ENCODE measurements at places on chromosomes 1 and 21. TPM values are rescaled to one million over a fixed set of nuclear protein-coding genes. Genes with fewer than 3 reads are reported as not detected.

The LCE1D gene
- polyA plus RNA-seq: not detected

The SELE gene
- 0.82 TPM for polyA plus RNA-seq

The GUCA2A gene
- not detected for polyA plus RNA-seq

The TSPEAR gene
- polyA plus RNA-seq: 0.57 TPM

The PDC gene
- 0.36 TPM for polyA plus RNA-seq

The ODF2L gene
- polyA plus RNA-seq: 39.9 TPM

- no peak for DNase-seq
Observed at GRCh38 chr1:27417713-27418112, 25.3 kb downstream of the GPR3 start.

- no peak for DNase-seq
Observed at GRCh38 chr1:65231718-65232330, 77.5 kb upstream of the DNAJC6 start.

- DNase-seq: no peak
Observed at GRCh38 chr1:9657521-9658032, 6.0 kb downstream of the PIK3CD start.

DNA sequence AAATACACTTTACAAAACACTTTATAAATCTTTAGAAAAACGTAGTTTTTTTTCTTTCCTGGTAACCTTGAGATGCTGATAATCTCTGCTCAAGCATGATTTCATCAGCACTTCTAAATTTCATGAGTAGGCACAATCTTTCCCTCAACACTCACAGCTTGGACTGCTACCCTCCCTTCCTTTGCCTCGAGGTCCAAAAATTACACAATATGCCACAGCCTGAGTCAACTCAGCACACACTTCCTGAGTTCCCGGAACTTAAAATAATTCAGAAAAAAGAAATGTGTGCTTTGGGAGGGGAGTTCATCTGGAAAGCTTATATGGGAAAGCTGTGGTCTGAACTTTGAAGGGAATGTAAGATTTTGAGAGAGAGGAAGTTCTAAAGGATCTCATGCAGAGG lies 5.9 kb downstream of the CLCA2 start:
- DNase-seq: no peak

GRCh38 chr1:201259476-201260235 lies 23.6 kb upstream of the PKP1 start:
- no peak for DNase-seq

DNA sequence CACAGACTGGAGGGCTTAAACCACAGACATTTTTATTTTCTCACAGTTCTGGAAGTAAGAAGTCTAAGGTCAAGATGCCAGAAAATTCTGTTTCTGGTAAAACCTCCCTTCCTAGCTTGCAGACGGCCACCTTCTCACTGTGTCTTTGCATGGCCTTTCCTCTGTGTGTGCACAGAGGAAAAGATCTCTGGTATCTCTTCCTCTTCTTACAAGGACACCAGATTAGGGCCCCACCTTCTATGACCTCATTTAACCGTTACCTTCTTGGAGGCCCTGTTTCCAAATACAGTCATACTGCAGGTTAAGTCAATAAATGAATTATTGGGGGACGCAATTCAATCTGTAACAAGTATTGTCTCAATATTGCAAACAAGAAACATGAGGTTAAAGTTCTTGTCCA lies 63.0 kb upstream of the PRDX6 start:
- no peak for DNase-seq

- no peak for DNase-seq
Observed at GRCh38 chr1:112614460-112615065, 4.4 kb downstream of the ST7L start.

- DNase-seq: no peak
Observed at GRCh38 chr1:162851341-162851740, 9.6 kb downstream of the CCDC190 start.

DNA sequence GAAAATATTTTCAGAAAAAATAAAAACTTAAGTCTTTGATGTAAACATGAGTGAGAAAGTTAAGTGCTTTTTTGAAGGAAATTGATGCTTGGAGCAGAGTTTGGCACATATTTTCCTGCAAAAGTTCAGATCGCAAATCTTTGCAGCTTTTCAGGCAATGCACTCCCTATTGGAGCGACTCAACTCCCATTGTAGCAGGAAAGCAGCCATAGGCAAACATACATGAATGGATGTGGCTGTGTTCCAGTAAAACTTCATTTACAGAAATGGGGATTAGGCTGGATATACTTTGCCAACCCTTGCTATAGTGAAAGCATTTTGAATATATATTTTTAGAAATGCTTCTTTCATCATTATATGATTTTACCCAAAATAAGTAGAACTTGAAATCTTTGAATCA lies 8.1 kb downstream of the AGL start:
- DNase-seq: no peak

- no peak for DNase-seq
Observed at GRCh38 chr21:31688603-31689368, 29.3 kb downstream of the SOD1 start.

DNA sequence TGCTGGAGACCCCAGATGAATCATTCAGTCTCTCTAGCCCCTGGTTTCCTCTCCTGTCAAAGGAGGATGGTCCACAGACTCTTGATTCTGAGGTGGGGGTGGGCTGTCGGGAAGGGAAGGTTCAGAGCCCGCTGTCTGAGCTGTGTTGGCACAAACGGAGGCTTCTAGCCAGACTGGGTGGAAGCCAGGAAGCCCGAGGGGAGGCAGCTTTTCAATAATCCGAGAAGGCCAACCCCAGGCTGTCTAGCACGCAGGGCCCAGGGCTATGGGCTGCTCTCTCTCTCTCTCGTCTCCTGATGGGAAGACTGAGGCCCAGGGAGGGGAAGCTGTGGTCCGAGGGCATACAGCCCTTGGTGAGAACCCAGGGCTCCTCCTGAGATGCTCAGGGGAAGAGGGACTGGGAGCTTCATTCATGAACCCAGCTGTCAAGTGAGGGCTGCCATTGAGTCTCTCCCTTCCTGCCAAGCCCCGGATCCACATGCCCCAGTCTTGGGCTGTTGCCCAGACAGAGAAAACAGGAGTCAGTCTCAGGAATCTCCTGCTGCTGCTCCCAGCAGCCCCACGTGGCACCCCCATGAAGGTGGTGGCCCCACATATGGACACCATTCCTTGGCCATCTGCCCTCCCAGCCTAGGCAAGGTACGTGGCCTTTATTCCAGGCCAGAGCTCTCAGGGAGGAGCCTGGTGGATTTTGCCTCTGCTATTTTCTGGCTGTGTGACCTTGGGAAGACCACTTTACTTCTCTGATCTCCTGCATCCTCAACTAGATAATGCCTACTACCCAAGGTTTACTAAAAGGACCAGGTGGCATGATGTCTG lies 44.4 kb downstream of the RAP1GAP start:
- DNase-seq: no peak

GRCh38 chr1:46094471-46095005 lies 37.9 kb downstream of the PIK3R3 start:
- DNase-seq: no peak

DNA sequence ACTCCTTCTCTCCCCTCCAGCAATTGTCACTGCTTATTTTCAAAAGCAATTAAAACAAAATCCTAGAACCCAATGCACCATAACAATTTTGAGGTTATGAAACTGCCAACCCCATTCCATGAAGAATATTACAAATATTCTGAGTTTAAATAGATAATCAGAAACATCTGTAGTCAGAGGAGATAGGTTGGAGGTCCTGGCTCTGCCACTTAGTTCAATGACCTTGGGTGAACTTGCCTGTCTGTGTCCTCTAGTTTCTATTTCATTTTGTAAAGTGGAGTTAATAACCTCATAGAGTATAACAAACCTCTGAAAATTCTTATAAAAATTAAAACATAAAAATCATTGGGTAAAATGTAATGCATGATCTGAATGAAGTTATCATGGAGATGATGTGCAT lies 164.6 kb downstream of the KCTD3 start:
- no peak for DNase-seq

- DNase-seq: no peak
Observed at GRCh38 chr21:19148056-19148455, 744.5 kb upstream of the TMPRSS15 start.

GRCh38 chr1:243798726-243799125 lies 51.3 kb downstream of the AKT3 start:
- DNase-seq: no peak

GRCh38 chr1:111199881-111200801 lies at the start of gene DENND2D:
Gene DENND2D, minus strand, starts transcription at chr1:111200646. Its CDS starts 187 bp downstream, at chr1:111200459.
- no peak for DNase-seq

- DNase-seq: no peak
Observed at GRCh38 chr1:242585616-242586359, 61.3 kb upstream of the PLD5 start.

DNA sequence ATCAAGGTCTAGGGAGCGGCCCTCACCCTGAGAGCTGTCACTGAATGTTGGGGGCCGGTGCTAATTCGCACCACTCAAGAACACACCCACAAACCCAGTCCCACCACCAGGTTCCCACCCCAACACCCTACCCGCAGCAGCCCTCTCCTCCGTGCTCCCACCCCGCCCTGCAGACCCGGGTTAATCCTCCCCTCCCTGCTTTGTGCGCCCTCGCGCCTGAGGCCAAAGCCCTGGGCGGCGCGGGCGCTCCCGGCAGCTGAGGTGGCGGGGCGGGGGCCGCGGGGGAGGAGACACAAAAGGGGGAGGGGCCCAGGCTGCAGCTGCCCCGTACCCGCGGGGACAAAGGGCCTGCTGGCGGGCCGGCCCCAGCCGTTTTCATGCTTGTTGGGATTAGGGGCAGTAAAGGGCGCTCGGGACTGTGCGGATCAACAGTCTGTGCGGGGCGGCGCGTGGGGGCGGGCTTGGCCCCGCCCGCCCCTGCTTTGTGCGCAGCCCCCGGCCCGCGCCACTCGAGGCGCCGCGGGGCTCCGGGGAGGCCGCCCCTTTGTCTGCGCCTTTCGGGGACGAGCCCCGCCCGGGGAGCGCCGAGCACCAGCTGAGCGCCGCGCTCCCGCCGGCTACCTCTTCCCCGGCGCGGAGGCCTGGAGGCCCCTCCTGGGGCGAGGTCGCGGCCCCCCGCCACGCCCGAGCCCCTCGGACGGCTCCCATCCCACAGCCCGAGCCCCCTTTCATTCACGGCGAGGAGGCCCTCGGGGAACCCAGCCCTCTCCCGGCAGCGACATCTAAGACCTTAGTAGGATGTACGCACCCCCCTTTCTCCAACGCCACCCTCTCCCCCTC lies 10.9 kb downstream of the C1orf216 start:
- no peak for DNase-seq

GRCh38 chr1:204069887-204070286 lies 3.0 kb upstream of the SOX13 start:
- no peak for DNase-seq

DNA sequence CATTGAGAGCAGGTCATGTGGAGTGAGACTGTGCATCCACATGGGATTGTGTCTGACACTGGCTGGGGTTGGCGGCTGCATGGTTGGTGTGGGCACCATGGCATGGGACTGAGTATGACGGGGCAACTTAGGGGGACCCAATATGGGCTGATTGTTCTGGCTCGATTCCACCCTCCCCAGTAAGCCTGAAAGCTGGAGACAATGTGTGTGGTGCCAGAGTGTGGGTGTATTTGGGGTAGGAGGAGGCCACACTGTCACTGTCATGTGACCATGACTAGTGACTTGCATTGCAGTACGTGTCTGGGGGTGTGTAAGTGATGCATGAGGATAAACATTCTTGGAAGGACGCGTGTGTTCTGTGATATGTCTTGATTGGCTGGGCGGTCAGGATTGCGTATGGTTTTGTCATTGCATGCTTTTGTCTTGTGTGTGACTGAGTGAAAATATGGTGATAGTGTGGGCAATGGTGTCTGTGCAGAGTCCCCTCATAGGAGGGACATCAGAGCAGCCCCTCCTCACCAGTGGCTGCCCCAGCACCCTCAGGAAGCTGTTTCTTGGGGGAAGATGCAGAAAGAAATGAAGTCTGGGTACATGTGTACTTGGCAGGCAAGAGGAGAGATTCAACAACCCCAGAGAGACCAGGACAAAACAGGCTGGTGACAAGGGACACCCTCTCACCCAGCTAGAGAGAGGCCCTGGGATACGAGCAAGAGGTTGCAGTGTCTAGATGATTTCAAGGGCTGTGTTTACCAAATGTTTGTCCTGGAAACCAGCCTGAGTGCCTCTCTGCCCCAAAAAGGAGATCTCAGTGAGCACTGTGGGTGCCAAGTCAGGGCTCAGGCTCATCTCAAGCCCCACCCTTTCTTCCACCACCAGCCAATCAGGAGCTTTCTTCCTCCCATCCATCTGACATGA lies 36.3 kb downstream of the SDC3 start:
- DNase-seq: no peak

DNA sequence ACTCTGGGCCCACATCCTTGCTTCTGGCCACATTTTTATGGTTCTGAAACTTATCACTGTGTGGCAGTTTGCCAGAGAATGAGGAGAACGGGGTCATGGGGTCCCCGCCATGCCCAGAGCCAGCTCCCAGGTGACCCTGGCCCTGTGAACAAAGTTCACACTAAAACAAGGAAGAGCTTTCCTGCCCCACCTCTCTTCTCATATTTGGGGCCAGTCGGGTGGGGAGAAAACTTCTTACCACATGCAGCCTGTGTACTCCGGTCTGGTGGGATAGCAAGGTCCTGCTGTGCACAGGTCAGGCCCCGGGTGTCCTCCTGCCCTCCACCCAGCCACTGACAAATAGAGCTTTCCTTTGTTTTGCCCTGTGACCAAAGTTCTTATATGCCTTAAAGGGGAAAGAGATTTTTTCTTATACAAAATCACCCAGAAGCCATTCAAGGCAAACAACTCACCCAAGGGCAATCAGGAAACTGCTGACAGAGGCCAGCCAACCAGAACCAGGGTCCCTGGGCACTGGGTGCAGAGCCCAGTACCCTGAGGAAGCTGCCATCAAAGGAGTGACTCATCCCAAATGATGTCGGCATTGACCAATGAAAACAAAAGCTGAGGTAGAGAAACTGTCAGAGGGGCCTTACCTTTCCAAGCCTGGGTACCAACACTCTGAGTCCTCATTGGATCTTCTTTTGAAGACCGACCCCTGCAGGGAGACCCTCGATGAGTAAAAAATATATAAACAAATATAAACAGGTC lies 53.6 kb downstream of the OLIG1 start:
- no peak for DNase-seq

- DNase-seq: no peak
Observed at GRCh38 chr1:212862111-212862690, 4.1 kb downstream of the FLVCR1 start.

DNA sequence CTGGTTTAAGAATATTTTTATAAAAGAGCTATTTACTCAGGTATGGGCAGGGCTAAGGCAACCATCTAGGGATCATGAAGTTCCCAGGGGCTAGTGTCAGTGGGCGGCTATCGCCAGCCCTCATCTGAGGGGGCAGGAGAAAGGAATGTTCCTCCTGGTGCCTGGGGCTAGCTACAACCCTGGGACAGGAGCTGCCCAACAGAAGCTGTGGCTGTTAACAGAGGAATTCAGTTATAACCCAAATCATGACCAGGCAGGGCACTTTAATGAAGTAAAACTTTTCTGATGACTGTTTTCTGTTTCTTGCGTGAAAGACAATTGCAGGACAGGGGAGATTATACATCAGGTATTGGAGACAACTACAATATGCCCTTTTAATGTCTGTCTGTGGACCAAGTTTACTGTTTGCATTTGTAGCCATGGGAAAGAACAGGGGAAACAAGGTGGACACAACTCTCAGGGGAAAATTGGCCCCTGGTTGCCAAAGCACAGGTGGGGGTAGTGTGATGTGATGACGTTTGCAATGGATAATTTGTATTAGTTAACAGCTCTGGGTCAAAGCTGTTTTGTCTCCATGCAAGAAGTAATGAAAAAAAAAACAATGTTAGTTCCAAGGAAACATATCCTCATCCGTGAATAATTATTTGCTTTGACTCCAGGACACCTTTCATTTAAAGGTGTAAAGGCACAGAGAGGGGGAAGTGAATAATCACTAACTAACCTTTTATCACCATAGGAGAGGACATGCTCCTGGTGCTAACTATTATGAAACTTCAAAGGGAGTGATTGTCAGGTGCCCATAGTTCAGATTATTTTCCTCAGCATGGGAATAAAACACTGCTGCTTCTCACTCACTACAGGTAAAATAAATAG lies 105.2 kb downstream of the TSEN15 start:
- DNase-seq: no peak
